Putamen (tissue), 1 donor: ENCODE measurements at places on chromosomes 6 and 20.

- no peak for DNase-seq
Measured at GRCh38 chr20:40481337-40481736, 207.7 kb downstream of the MAFB start.

DNA sequence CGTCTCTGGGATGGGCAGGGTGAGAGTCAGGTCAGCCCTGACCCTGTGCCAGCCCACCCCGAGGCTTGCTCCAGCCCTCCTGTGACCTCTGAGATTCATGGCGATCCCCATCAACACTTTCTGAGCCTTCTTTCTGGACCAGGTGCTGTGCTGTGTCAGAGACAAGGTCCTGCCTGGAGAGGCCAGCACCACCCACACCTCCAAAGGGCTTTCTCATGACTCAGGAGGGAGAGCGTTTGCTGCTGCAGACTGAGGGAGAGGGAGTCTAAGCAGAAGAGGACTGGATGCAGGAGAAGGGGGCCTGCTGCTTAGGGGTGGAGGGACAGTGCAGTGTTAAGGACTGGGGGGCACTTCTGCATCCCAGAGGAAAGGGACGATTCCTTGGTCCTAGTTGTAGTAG, 193.5 kb downstream of the LRFN2 start:
- no peak for DNase-seq

DNA sequence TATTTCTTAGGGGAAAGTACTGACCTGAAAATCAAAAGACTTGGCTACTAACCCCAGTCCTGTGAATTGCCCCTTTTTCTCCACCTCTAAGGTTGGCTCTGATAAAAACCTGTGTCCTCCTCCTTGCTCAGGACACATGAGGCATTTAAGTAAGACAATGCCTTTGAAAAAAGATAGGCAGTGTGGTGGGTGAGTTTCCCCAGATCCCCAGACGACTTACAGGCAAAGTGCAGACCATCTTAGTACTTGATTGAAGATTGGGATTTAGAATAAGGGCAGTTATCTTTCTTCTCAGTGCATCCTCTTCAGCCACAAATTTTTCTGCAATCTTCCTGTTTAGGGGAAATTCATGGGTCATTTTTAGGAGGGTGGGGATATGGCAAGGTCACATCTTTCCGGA, 87.8 kb downstream of the KIZ start:
- DNase-seq: no peak

DNA sequence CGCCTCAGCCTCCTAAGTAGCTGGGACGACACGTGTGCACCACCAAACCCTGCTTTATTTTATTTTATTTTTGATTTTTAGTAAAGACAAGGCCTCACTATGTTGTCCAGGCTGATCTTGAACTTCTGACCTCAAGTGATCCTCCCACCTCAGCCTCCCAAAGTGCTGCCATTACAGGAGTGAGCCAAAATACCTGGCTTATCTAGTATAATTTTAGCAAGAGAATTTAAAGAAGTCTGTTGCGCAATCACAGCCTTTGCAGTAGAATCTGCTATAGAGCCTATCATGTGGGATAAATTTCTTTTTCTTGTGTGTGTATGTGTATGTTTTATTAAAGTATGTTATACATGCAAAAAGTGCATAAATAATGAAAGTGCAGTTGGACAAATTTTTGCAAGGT, 92.1 kb upstream of the ANKEF1 start:
- DNase-seq: no peak

DNA sequence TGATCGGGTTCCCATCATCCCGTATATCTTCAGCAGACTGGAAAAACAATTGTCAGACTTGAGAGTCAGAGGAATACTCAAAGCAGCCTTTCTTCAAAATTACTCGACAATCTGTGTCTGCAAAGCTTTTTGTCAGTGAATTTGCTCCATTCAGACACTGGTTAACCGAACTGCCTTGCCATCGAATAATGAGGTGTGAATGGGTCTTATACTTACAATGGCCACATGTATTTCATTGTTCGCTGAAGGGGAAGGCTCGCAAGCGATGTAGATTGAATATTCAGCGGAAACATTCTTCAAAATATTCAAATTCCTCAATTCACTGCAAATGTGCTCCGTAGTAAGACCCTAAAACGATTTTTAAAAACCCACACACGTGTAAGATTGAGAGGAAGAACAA, 32.9 kb downstream of the JAG1 start:
- no peak for DNase-seq

- DNase-seq: no peak
Measured at GRCh38 chr20:59747671-59748515, 143.6 kb downstream of the PHACTR3 start.

GRCh38 chr6:29994826-29995225, 52.5 kb downstream of the HLA-A start:
- no peak for DNase-seq

DNA sequence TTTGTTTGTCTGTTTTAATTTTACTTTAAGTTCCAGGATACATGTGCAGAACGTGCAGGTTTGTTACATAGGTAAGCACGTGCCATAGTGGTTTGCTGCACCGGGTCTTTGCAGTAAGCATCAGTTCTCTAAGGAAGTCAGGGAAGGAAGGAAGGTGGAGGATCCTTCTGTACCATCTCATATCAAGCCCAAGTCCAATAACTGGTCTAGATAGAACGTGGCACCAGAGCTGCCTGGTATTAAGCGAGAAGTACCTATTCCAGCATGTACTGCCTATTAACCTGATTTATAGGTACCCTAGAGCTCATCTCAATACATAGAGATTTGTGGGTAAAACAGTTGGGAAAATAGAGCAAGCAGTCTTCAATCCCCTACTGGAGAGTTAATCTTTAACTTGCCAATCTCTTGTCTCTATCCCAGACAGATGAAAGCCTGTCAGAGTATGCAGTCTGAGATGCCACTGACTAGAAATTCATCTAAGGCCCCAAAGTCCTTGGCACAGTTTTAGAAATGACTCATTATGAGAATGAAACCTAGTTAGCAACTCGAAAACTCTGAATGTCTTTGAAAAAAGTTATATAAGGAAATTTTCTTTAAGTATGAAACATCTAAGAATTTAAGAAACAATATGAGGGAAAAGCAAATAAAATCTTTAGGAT, 144.9 kb downstream of the TFAP2A start:
- no peak for DNase-seq

GRCh38 chr6:4294636-4295035, 159.3 kb upstream of the ECI2 start:
- DNase-seq: no peak

- no peak for DNase-seq
Measured at GRCh38 chr6:159577564-159577963, 115.5 kb downstream of the SOD2 start.

DNA sequence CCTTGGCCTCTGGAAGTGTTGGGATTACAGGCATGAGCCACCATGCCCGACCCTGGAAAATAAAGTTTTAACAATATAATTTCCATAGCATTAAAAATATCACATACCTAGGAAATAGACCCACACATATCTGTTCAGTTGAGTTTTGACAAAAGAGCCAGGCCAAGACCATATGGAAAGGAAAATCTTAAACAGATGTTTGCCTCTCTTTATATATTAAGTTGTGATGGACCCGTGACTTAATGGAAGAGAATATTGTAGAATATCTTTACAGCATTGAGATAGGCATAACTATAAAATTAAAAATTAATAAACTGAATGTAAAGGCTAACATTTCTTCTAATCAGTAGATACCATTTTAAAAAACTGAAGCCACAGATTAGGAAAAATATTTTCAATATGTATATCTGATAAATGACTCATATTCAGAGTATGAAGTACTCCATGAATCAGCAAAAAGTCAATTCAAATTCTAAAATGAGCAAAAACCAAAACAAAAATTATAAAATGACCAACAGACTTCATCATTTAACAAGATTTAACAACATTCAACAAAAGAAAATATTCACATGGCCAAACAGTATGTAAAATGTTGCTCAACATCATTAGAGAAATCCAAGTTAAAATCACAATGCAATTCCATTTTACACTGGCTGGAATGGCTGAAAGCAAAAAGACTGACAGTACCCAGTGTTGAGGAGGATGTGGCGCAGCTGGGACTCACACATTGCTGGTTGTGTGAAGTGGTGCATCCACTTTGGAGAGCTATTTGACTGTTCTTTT, 43.3 kb downstream of the GTF2H5 start:
- DNase-seq: no peak
